ENCODE measurements at places on chromosomes 1 and 21. TPM values are rescaled to one million over a fixed set of nuclear protein-coding genes. Genes with fewer than 3 reads are reported as not detected.

S100A7 gene
- total RNA-seq: not detected

GBP6 gene
- 0.03 TPM for total RNA-seq

GIPC2 gene
- 24.0 TPM for total RNA-seq

ADAMTS1 gene
- total RNA-seq: 113 TPM

TEDDM1 gene
- not detected for total RNA-seq

LCE6A gene
- not detected for total RNA-seq

DNA sequence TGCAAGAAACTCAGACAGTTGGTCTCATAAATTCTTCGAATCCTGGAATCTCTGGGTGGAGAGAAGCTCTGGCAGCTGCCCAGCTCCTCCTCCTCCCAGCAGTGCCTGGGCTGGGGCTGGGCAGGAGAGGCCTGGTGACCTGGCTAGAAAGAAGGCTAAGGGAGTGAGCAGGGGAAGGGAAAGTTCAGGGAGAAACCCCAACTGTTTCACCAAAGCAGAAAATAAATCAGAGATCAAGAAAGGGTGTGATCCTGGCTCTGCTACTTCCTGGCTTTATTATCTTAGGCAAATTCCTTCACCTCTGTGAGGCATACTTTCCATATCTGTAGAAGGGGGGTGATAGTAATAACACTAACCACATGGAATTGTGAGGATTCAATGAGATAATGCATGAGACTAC, 8.8 kb upstream of the COL16A1 start:
- no peaks in the 10 kb centered on the region for H3K36me3 ChIP-seq
- no peak overlapping the region for H3K4me3 ChIP-seq

GRCh38 chr1:113303267-113303666, 87.0 kb upstream of the MAGI3 start:
- DNase-seq: no peak
- H3K4me1 ChIP-seq: peaks cover 3% of the 10 kb centered on the region
- no peak overlapping the region for H3K4me3 ChIP-seq
- no peaks in the 10 kb centered on the region for H3K36me3 ChIP-seq

- H3K4me3 ChIP-seq: no peak overlapping the region
- no peaks in the 10 kb centered on the region for H3K27me3 ChIP-seq
- H3K4me1 ChIP-seq: no peaks in the 10 kb centered on the region
- no peak overlapping the region for H3K27ac ChIP-seq
- no peak for DNase-seq
Observed at GRCh38 chr1:116299248-116299647, 73.8 kb upstream of the ATP1A1 start.

DNA sequence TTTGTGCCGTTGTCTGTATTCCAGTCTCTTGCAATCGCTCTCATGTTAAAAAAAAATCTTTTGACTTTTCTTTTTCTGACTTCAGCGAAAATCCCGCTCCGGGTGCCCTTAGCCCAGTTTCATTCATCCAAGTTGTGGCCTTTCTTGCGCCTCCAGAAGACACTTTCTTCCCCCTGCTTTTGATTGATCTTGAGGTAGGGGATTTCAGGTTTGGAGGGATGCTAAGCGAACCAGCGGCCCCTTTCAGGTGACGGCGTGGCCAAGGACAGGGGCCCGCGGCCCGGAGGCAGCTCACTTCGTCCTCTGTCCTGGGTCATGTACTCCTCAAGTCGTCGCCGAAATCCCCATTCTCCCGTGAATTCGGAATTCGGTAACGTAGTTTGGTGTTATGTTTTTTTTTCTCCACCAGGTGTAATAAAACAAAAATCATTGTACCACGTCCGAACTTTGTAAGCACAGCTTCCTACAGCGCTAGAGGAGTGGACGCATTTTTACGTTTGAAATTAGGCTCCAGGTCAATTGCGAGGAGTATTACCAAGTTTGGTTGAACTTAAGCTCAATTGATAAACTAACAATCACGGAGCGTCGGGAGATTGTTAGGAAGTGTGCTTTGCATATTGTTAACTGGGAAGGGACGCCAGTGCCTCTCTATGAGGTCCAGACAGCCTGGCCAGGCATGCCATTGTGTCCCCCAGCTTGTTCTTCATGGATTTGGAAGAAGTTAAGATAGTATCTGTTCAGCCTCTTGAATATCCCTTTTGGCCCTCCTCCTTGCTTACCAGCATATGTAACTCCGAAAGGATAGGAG, 1.1 kb downstream of the MRPS6 start:
- no peaks in the 10 kb centered on the region for H3K27me3 ChIP-seq
- H3K36me3 ChIP-seq: no peaks in the 10 kb centered on the region
- peak overlapping the region; percentile 69 for H3K4me3 ChIP-seq
- peak; percentile 27 for DNase-seq
- peaks cover 23% of the 10 kb centered on the region for H3K4me1 ChIP-seq

- H3K36me3 ChIP-seq: no peaks in the 10 kb centered on the region
- no peak for DNase-seq
- no peaks in the 10 kb centered on the region for H3K27me3 ChIP-seq
- no peak overlapping the region for H3K27ac ChIP-seq
- H3K4me1 ChIP-seq: peaks cover 5% of the 10 kb centered on the region
Observed at GRCh38 chr1:221437171-221437570, 304.7 kb downstream of the DUSP10 start.

DNA sequence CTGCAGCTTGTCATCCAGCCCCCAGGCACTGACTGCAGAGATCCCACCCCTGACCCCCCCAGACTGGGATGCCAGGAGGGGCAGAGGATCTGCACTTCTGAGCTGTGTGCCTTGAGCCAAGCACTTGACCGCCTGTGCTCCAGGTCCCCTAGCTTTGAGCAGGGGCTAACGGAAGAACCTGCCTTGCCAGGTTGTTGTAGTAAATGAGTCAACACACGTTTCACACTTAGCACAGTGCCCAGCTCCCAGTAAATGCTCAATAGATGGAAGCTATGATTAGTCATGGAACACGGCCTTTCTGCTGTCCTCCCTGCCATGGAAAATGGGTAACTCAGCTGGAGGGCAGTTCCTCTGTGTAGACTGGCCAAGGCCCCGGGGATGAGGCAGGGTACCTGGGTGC, 24.1 kb downstream of the IFFO2 start:
- no peaks in the 10 kb centered on the region for H3K4me1 ChIP-seq
- H3K4me3 ChIP-seq: no peak overlapping the region
- no peak for DNase-seq
- no peaks in the 10 kb centered on the region for H3K36me3 ChIP-seq
- no peaks in the 10 kb centered on the region for H3K27me3 ChIP-seq
- H3K27ac ChIP-seq: no peak overlapping the region

- no peaks in the 10 kb centered on the region for H3K27me3 ChIP-seq
- H3K36me3 ChIP-seq: no peaks in the 10 kb centered on the region
- no peak overlapping the region for H3K27ac ChIP-seq
Observed at GRCh38 chr1:218298398-218298797, 13.3 kb downstream of the RRP15 start.

DNA sequence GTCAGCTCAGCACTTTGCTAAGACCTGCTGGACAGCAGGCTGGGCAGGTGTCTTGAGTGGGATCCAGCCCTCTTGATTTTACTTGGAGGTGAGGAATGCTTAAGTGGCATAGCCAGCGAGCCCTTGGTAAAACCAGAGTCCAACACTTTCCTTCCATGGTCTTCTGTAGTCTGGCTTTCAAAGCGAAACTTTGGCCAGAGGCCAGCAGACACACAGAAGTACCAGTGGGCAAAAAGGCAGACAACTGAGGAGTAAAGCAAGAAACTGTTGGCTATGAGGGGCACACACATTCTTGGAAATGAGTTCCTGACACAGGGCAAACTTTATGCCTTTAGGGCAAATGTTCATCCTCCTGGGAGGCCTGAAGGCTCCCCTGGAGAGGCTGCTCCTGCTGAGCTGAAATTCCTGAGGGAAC, 281.0 kb upstream of the POU3F1 start:
- H3K4me3 ChIP-seq: no peak overlapping the region
- no peaks in the 10 kb centered on the region for H3K36me3 ChIP-seq
- H3K4me1 ChIP-seq: no peaks in the 10 kb centered on the region
- H3K27ac ChIP-seq: no peak overlapping the region

DNA sequence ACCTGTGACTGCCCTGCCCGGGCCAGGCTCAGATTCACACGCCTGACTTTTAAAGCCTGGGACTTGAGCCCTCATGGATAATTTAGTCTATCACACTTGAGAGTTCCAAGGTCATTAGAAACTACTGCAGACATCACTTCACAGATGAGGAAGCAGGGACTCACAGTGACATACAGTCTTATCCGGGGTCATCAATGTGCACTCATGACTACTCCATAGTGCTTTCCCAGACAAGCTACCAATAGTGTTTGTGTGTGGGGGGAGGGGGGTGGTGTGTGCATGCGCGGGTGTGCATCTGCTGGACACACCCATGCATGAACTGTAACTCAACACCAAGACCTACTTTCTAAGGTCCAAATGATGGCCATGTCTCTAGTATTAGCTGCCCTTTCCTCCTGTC, 16.1 kb upstream of the SLC5A9 start:
- no peaks in the 10 kb centered on the region for H3K4me1 ChIP-seq
- no peak overlapping the region for H3K27ac ChIP-seq
- DNase-seq: no peak

GRCh38 chr1:161198194-161198896, 509 bp downstream of the ADAMTS4 start:
- peaks cover 39% of the 10 kb centered on the region for H3K4me1 ChIP-seq
- H3K27ac ChIP-seq: peak overlapping the region; percentile 96
- H3K36me3 ChIP-seq: no peaks in the 10 kb centered on the region
- DNase-seq: peak; percentile 68
- no peak overlapping the region for H3K4me3 ChIP-seq

- H3K4me3 ChIP-seq: no peak overlapping the region
- H3K4me1 ChIP-seq: no peaks in the 10 kb centered on the region
- no peak overlapping the region for H3K27ac ChIP-seq
- no peaks in the 10 kb centered on the region for H3K36me3 ChIP-seq
- DNase-seq: no peak
- no peaks in the 10 kb centered on the region for H3K27me3 ChIP-seq
Observed at GRCh38 chr1:219085082-219085481, 88.6 kb upstream of the LYPLAL1 start.

GRCh38 chr21:37155186-37155585, 82.1 kb downstream of the TTC3 start:
- H3K4me3 ChIP-seq: no peak overlapping the region
- peak overlapping the region; percentile 77 for H3K27ac ChIP-seq
- peaks cover 30% of the 10 kb centered on the region for H3K4me1 ChIP-seq
- no peaks in the 10 kb centered on the region for H3K36me3 ChIP-seq
- no peak for DNase-seq

DNA sequence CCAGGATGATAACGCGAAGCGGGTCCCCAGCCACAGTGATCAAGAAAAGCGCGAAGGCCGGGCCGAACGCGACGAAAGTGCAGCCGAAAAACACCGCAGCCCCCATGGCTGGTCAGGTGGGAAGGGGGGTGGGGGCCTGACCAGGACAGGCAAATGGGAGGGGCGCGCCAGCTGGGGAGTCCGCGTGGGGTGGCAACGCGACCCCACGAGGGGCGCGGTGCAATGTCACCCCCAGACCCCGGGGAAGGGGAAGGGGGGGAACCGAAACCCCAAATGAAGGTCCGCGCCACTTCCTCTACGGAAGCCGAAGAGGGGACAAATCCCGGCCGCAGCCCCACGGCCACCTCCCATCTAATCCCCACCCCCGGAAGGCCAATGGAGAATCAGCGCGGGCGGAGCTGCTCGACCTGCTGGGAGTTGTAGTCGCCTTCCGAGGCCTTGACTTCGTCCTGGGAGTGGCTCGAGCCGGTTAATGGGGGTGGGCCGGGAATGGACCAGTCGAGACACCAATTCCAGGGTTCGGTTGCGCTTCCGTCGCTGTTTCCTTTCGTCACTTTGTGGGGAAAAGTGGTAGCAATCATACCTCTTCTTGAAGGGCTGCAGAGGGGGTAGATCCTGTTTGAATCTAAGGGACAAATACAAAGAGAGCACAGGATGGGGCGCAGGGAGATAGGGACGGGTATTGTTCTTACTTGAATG, at the start of gene APH1A:
Gene APH1A, minus strand, starts transcription at position 312 of the 699 bp plus-strand sequence. Its CDS starts 206 bp downstream, at position 106.
- H3K27me3 ChIP-seq: no peaks in the 10 kb centered on the region
- peak within 1 kb of the TSS; percentile 95 for H3K27ac ChIP-seq
- no peaks in the 10 kb centered on the region for H3K36me3 ChIP-seq
- H3K4me3 ChIP-seq: peak within 1 kb of the TSS; percentile 58
- peaks cover 19% of the 10 kb centered on the region for H3K4me1 ChIP-seq
- peak; percentile 97 for DNase-seq

GRCh38 chr1:156920233-156921052, at the start of gene LRRC71:
LRRC71 (plus strand) TSS chr1:156920632; CDS start chr1:156920804, 172 bp downstream.
- no peak within 1 kb of the TSS for H3K27ac ChIP-seq
- no peaks in the 10 kb centered on the region for H3K36me3 ChIP-seq
- peaks cover 19% of the 10 kb centered on the region for H3K4me1 ChIP-seq
- H3K27me3 ChIP-seq: peaks cover 60% of the 10 kb centered on the region
- H3K4me3 ChIP-seq: no peak within 1 kb of the TSS

- DNase-seq: no peak
- H3K4me1 ChIP-seq: peaks cover 12% of the 10 kb centered on the region
- no peaks in the 10 kb centered on the region for H3K36me3 ChIP-seq
- H3K4me3 ChIP-seq: no peak overlapping the region
- no peak overlapping the region for H3K27ac ChIP-seq
Observed at GRCh38 chr1:244319283-244320132, 132.2 kb downstream of the ADSS2 start.

Measured in hepatocyte (in vitro differentiated cells).